ENCODE measurements at places on chromosomes 2 and 18.

DNA sequence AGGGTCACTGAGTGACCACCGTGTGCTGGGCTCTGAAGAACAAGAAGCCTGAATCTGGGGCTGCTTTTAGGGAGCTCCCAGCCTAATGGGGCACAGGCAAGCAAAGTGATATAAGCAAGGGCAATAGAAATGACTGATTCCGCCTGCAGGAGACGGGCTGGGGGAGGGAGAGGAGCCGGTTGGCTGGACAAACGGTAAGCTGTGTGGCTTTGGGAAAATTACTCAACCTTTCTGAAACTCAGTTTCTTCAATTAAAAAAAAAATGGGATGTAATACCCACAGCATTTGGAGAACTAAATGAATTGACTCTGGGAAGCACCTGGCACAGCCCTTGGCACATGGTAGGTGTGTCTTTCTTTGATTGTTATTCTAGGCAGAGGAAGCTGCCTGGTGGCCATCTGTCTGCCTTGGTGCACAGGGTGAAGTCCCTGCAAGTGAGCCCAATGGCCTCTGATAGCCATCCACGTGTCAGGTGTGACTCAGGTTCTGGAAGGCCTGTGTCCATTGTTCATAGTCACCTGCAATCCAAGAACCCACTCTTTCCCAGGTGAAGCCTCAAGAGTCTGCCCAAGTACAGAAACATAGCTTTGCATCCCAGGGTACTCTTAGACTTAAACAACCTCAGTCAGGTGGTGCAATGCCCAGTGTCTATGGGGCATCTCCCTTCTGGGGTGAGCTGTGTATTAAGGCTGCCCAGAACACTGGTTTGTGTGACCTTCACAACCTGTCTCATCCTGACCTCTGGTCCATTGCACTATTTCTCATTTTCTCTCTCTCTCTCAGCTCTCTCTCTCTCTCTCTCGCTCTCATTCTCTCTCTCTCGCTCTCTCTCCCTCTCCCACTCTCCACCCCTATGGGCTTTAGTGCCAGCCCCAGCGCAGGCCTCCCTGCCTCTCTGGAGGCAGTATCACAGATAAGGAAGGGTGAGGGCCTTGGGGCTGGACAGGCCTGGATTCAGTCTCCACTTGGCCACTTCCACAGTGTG is 30.0 kb upstream of the NTSR2 start:
- DNase-seq = no peak

GRCh38 chr18:44957461-44957860 is 276.8 kb downstream of the SETBP1 start:
- no peak for DNase-seq

- no peak for DNase-seq
Measured at GRCh38 chr2:118852605-118853128, 5.2 kb upstream of the EN1 start.

DNA sequence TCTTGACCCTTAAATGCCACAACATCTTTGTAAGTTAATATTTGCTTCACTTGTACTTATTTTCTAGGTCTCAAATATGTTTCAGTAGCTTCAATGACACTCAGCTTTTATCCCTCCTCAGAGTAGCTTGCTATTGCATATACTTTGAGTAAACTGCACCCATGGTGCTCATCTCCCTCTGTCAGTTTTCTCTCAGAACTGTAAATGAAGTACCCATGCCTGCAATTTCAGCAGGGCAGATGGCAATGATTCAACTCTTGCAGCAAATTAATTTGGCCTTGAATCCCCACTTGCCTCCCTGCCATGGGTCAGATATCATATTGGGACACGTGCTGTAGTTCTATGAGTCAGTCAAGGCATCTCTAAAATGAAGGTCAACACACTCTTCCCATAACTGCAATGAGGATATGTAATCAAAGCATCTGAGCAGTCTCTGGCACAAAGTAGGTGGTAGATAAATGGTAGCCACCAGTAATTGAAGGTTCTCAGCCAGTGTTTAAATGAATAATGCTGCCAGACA is 225.8 kb downstream of the PIEZO2 start:
- DNase-seq = no peak

GRCh38 chr18:34760444-34760843 is 50.3 kb downstream of the DTNA start:
- DNase-seq = no peak

DNA sequence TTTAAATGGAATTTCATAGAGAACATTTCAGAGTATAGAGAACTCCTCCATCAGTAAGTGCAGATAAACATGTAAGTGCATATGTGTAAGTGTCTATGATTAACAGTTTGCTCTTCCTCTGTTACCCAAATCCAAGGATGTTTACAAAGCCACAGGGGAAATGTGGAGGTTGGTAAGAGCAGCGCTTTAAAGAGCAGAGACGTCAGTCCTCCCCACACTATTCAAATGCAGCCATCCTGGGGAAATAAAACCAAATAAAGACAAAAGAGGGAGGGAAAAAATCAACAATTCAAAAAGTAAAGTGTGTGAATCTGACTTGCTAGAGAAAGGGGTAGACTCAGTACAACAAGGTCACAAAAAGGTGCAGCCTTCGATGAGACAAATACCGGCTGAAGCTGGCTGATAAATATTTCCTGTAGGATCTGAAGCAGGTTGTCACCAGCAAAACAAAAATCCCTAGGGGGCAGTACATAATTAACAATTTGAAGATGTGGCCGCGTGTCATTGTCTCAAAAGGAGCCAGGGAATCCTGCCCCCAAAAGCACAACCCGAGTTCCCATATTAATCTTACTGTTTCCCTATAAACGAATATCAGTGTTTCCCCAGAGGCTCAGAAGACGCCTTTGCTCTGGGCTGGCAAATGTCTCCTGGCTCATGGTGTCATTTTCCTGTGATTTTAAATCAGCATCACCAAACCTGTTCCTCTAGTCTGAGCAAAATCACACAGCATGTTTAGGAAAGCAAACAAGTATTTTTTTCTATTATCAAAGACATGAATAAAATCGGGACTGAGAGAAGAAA is 216.5 kb downstream of the CDCA7 start:
- no peak for DNase-seq

- DNase-seq = no peak
Measured at GRCh38 chr2:65436824-65437221, 4.4 kb upstream of the SPRED2 start.

Measured in BJ (cell line).